Common myeloid progenitor, CD34-positive (primary cell): ENCODE measurements at places on chromosomes 3 and 15.

DNA sequence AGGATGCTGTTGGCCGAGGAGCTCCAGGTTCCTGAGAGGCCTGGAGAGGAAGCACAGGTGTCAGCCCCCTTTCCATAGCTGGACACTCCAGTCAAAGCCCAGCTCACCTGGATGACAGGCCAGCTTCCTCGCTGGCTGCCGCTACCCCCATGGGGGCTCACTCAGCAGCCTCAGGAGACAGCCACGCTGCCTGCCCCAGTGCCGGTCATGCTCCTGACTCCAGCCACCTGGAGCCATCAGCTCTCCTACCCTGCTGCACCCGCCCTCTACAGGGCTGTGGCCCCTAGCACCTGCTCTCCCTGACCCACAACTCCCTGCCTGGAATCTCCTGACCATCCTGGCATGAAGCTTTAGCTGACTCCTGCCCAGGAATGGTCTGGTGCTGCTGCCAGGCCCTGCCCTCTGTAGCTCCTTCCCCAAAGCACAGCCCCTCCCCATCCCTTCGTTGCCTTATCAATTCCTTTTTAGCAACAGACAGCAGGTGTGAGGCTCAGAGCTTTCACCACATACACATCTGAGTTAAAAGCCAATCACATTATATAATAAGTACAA is 94.2 kb downstream of the NUP210 start:
- no peak for DNase-seq

DNA sequence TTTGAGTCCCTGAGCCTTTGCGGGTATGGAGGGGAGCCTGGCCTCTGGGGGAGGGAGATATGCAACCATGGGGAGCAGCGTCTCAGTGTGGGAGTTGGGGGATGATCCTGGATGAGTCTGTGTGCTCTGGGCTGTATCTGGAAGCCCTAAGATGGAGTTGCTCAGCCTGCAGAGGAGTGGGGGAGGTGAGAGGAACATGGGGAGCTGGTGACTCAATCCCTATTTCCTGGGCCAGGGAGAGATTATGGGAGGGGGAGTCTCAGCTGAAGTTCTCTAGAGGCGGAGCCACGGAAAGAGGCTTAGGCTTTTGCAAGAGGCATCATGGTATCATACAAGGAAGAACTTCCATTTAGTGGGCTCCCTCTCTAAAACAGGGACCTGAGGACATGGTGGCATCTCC is 59.5 kb upstream of the TMEM115 start:
- no peak for DNase-seq

DNA sequence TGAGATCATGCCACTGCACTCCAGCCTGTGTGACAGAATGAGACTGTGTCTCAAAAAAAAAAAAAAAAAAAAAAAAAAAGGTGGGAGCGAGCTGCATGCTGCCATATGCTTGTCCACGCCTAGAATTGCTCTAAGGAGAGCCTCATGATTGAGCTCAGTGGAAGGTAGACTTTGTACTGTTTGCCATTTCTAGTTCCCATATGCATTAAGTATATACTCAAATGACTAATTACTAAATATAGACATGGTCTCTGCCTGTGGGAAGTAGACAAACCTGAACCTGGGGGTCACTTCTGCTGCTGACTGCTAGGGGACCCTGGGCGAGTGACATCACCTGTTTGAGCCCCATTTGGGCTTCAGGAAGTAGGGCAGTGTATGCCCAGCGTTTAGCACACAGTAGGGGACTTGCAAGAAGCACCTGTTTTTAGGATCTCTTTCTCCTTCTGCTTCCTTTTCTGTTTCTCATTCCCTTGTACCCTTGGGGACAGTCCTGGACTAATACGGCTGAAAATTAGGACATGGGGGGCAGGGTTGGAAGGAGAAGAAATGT is 27.2 kb downstream of the PRKCD start:
- DNase-seq, result no peak

DNA sequence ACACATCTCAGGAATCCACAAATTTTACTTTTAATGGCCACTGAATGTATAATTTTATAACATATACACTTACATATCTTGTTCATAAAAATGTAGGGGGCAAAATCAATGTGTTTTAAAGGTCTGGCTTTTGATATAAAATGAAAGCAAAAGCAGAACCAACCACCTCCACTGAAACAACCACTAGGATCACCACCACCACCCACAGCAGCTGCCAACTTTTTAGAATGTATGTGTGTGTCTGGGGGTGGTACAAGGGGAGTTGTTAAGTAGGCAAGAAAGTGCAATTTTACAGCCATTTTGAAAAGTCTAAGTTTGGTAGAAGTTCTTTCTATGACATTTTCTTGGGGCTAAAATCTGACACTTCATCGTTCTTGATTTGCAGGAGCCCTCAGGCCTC is 44.0 kb downstream of the OTOL1 start:
- no peak for DNase-seq

DNA sequence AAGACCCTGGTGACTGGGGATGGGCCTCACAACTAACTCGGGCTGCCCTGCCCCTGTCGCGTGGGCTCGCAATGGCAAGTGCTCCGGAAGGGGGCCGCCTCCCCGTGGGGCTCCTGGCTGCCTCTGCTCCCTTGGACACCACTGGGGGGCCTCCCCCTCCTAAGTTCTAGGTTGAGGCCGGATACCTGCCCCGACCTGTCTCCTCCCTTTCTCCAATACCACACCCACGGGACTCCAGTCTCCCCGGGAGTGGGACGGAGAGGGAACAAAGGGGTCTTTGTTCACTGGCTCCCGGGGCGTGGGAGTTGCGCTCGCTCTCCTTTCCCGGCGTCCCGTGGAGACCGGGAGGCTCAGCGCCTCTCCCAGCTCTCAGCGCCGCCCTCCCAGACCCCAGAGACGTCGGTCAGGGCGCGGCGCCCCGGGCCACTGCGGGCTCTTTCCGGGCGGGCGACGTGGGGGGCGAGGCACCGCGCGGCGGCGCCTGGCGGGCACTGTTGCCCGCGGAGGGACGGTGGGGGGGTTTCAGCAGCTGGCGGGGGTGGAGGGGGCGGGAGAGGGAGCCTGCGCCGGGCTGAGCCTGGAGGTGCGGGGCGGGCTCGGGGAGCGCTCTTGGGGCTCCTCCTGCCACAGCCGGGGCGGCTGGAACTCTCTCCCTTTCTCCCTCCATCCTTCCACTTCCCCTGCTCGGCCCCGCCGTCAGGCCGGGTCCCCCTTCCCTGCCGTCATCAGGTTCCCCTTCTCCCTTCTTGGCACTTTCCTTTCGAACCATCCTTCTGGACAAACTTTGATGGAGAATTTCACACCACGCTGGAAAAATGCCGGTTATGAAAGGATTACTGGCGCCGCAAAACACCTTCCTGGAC is at the start of gene KCNH8:
KCNH8 (plus strand) TSS at position 606 of the 863 bp plus-strand sequence; CDS start at position 816, 210 bp downstream.
- peak; percentile 25 for DNase-seq

DNA sequence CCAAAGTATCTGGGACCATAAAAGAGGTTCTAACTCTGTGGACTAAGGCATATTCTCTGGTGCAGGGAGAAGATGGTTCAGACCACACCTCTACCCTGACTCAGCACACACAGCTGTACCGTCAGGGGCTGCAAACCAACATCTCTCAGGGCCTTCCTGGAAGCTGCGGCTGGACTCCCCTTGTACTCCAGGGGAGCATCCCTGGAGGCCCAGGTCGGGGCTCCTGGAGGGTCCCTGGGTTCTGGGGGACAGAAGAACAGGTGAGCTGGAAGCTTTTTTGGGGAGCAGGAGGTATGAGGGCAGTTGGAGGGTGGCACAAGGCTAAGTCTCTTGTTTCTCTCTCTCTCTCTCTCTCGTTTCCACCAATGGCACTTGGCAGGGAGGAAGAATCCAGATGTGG is 60.5 kb downstream of the LINGO1 start:
- DNase-seq, result no peak

GRCh38 chr3:3817865-3818264 is 18.6 kb downstream of the LRRN1 start:
- no peak for DNase-seq

GRCh38 chr3:33219175-33219487 is 521 bp upstream of the SUSD5 start:
- DNase-seq, result no peak

DNA sequence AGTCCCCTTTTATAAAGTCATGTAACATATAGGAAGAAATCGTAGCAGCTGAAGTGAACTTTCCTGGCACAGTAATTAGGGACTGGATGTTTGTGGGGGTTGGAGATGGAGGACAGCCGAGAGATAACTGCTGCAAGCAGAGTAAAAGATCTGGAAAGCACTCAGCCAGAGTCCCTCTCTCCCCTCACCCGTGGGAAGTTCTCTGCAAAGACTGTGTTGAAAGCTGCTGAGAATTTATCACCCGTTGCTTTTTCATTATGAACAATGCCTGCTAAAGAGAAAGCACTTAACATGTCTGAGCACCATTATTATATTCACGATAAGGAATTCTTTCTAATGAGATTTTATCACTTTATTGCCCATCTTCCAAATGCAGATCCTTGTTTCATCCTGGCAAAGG is 248.8 kb downstream of the SHOX2 start:
- no peak for DNase-seq

- DNase-seq, result no peak
Measured at GRCh38 chr15:29356786-29357185, 87.2 kb upstream of the NSMCE3 start.

- DNase-seq, result no peak
Measured at GRCh38 chr3:44513513-44513912, 36.0 kb upstream of the ZNF445 start.

DNA sequence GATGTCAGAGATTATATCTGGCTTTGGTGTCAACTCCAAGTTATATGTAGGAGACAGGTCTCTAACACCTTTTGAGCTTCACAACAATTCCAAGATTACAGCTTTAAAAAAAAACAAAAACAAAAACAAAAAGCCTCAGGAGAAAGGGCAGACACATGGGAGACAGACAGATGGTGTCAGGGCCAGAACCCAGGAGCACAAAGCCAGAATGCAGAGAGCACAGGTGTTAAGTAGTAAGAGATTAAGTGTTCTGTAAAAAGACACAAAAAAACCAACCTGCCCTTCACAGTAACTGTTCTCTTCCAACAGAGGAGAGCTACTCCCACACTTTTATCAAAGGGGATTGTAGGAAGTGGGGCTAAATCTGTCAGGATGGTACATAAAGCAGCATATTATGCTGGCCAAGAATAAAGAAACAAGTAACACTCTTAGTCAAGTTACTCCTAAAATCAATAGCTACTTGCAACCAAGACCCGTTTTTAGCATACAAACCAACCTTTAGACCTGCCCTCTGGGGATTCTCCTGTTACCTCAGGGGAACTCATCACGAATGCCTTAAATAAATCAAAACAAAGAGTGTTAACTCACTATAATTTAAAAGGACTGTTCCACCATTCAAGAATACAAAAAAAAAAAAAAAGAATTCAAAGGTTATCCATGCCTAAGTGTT is 5.9 kb downstream of the CPEB1 start:
- DNase-seq, result no peak

DNA sequence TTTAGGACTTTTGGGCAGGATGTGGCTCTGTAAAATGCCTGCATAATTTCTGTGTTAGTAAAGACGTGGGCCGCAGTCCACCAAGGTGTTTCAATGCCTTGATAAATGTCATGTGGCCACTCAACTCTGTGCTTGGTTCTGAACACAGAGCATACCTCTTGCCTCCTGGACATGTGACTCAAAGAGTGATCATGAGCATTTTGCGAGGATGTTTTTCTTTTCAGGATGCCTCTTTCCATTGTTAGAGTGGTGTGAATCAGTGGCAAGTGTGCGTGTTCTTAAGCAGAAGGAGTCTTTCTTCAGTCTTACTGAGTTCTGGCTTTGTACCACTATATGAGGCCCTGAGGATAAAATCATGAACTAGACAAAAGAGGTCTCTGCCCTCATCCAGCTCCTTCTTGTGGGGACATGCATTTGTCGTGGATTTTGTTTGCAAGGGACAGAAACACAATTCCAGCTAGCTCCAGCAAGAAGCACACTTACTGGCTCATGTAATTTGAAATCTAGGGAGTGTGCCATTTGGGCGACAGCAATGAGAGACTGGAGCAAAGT is 363.4 kb downstream of the LRTM1 start:
- no peak for DNase-seq

DNA sequence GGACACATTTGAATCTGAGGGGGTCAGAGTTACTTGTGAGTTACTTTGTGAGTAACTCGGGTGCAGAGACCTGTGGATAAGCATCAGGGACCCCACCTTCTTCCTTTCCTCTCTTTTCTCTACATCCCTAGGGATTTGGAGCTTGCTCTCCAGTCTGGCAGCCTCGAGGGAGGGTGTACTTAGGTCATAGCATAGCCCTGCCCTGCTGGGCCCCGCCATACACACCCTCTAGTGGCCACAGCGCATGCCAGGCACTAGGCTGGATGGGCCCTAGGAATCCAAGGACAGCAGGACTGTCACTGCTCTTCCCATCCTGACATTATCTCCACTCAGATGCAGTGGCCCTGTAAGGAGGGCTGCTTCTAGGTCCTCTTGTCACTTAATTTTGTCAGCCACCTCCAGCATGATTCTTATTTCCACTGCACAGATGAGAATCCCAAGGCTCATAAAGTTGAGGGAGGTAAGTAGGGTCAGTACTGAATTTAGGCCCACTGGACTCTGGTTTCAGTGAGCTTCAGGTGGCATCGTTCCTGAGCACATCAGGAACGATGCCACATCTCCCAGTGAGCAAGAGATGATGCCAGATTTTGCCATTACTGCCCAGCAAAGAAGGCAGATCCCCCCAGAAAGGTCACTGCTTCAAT is 3.6 kb upstream of the SMAD6 start:
- DNase-seq, result peak; percentile 49

GRCh38 chr3:29274667-29275066 is 6.2 kb upstream of the RBMS3 start:
- no peak for DNase-seq

GRCh38 chr3:191141728-191142127 is 57.3 kb upstream of the OSTN start:
- no peak for DNase-seq

- no peak for DNase-seq
Measured at GRCh38 chr15:70093070-70093469, 4.6 kb downstream of the TLE3 start.

GRCh38 chr15:78038585-78039247 is 38.8 kb downstream of the TBC1D2B start:
- no peak for DNase-seq

- no peak for DNase-seq
Measured at GRCh38 chr15:54289590-54290136, 311.4 kb downstream of the UNC13C start.

DNA sequence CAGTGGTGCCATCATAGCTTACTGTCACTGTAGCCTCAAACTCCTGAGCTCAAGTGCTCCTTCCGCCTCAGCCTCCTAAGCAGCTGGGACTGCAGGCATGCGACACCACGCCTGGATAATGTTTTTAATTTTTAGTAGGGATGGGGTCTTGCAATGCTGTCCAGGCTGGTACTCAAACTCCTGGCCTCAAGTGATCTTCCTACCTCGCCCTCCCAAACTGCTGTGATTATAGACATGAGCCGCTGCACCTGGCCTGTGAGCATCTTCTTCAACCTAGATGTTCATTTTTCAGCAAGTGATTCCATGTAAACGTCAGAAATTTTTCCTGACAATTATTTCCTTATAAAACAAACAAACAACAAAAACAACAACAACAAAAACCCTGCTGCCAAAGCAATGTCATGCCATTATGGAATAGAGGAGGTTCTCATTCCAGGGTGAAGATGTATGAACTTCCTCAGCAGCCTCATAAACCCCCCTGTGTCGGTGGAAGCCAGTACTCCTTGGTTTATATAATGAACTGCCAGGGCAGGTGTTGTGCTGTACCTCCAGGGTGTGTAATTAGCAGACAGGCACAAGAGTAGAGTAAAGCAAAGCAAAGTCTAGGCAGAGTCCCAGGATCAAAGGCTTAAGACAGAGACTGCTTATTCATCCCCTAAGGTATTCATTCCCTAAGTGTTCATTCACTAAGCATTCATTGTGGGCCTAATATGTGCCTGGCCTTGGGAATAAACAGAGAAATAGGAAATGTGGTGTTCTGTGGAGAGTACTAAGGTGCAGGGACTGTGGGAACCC is 44.6 kb downstream of the NR2C2 start:
- DNase-seq, result no peak
